NCI-H2029 (cell line): ENCODE measurements at places on chromosomes 13 and 19.
A peak's percentile ranks its signal among the peaks of the same experiment; 100 is the strongest.

DNA sequence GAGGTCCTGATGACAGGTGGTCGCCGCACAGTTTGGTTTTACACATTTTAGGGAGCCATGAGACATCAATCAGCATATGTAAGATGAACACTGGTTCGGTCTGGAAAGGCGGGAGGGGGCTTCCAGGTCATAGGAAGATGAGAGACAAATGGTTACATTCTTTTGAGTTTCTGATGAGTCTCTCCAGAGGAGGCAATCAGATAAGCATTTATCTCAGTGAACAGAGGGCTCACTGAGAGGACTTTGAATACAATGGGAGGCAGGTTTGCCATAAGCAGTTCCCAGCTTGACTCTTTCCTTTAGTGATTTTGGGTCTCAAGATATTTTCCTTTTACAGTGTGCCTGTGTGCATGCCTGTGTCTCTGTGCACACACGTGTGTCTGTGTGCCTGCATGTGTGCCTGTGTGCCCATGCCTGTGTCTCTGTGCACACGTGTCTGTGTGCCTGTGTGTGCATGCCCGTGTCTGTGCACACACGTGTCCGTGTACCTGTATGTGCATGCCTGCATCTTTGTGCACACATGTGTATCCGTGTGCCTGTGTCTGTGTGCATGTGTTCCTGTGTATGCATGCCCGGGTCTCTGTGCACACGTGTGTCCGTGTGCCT is 35.5 kb upstream of the TMEM255B start:
- no peak for DNase-seq

GRCh38 chr13:113052971-113053370 is 52.6 kb upstream of the F7 start:
- DNase-seq, result no peak

DNA sequence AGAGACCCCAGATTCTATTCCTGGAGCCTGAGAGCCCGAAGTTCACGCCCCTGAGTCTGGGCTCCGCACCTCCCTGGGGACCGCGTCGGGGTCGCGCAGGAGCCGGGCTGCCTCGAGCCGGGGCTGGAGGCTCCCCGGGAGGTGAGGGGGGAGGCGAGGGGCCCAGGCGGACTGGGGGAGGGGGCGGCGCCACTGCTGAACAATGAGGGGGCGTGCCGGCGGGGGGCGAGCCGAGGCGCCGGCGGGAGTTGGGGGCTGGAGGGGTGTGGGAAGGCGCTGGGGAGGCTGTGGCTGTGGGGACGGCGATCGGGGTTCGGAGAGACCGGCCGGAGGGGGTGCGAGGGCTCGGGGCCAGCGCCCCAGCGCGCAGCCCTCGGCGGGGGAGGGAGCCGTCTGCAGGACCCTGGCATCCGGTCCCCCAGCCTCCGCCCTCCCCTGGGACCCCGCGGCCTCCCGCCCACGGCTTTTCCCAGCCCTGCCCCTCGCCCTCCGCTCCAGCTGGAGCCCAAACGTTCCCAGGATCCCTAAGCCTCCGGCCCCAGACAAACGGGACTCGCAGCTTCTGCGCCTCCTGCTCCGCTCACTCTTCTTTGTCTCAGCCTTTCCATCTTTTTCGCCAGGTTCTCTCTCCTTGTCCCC is 922 bp downstream of the PLEKHG2 start:
- DNase-seq, result no peak

GRCh38 chr13:34808649-34809048 is 133.4 kb upstream of the NBEA start:
- no peak for DNase-seq

GRCh38 chr13:20001366-20002190 is 43.1 kb downstream of the ZMYM2 start:
- no peak for DNase-seq

- no peak for DNase-seq
Measured at GRCh38 chr13:99062593-99062992, 84.7 kb upstream of the DOCK9 start.

GRCh38 chr13:28499609-28500008 is 4.7 kb upstream of the FLT1 start:
- no peak for DNase-seq

DNA sequence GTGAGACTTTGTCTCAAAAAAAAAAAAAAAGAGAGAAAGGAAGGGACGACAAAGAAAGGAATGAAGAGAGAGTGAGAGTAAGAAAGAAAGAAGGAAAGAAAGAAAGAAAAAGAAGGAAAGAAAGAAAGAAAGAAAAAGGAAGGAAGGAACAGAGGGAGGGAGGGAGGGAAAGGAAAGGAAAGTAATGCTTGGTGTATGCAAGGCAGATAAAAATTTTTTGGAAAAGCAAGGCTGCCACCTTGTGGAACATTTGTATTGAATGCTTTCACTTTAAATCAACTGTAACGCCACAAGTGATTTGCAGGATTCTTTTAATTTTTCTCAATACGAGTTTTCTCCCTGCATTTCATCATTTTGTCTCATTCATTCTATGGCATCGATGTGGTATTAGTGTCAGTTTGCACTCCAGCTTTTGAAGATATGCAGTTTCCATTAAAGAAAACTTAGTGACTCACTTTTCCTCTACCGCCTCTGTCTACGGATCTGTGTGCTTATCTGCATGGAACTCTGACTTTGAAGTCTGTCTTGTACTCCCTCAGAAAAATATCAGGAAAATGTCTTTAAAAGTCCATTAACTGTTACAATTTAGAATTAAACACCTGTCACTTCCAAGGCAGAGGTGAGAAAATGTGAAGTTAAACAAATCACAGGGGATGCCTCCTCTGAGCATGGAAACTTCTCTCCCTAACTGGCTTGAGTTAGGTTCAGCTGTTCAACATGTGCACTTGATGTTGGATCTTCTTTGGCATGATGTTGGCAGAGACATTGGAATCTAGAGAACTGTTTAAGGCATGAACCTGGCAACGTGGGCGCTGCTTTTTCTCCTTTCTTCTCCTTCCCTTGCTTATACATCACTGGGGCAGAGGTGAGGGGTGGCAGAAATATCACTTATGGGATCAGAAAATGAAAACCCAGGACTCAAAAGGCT is 20.0 kb upstream of the ZDHHC20 start:
- peak; percentile 49 for DNase-seq

DNA sequence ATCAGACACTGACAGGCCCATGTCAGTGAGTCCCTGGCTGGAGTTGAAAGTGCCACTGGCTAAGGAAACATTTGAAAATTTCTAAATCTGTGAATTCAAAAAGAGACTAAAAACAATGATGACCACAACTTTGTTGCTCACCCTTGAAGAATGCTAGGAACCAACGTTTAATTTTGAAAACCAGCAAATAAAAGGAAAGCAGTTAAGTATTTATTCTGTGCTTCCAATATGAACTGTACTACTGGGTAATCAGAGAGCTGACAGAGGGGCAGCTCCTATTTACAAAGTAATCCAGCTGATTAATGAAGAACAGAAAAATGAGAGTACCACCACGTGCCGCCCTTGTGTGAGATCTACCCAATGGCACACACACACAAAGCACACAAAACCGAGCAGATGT is 44.7 kb upstream of the LATS2 start:
- DNase-seq, result no peak

DNA sequence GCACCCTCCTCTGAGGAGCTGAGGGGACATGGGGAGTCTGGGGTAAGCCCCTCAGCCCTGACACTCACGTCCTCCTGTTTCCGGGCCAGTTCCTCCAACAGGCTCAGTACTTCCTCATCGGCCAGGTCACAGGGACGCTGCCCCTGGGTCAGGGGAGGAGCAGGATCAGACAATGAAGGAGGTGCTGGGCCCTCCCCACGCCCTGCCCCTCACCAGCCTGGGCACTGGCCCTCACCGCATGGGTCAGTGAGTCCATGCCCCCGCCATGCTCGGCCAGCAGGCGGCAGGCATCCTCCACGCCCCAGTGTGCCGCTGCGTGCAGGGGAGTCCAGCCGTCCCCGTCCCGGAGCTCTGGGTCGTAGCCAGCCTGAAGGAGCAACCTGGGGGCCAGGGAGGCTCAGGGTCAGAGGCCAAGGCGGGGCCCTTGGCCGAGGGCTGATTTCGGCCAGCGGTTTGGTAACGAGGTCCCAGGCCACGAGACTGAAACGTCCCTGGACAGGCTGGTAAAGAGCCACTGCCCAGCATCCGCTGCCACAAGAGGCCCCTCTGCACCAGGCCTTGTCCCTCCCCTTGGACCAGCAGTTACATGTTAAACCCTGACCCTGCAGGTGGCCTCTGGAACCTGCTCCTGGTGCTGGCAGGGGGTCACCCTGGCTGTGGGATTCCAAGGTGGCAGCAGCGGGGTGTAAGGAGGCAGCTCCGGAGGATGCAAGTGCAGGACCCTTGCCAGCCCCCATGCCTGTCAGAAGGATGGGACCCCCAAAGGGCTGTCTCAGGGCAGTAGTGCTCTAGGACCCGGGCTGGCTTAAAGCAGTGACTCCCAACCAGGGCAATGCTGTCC is 18.5 kb downstream of the PPP1R12C start:
- DNase-seq, result no peak

GRCh38 chr13:50700664-50701305 is 142.7 kb downstream of the DLEU7 start:
- DNase-seq, result no peak

GRCh38 chr19:19758164-19758563 is 25.3 kb upstream of the ZNF14 start:
- DNase-seq, result no peak

DNA sequence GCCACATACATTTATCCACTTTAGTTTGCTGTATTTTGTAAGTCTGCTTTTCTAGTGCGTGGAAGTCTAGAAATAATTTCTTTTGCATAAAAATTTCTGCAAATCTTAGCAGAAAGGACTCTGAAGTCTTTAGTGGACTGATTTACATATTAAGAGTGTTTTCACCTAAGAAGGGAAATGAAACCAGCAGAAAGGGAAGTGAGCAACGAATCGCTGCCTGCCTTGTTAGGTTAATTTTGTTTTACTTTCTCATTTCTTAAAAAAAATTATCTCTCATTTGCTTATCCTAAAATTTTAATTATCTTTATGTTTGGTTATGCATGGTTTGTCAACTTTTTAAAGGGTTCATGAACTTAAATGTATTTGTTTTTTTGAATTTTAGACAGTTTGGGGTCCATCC is 767 bp upstream of the GPR18 start:
- no peak for DNase-seq

- no peak for DNase-seq
Measured at GRCh38 chr19:2724148-2724557, 3.0 kb upstream of the DIRAS1 start.

- no peak for DNase-seq
Measured at GRCh38 chr19:17564781-17565180, 9.3 kb downstream of the COLGALT1 start.

DNA sequence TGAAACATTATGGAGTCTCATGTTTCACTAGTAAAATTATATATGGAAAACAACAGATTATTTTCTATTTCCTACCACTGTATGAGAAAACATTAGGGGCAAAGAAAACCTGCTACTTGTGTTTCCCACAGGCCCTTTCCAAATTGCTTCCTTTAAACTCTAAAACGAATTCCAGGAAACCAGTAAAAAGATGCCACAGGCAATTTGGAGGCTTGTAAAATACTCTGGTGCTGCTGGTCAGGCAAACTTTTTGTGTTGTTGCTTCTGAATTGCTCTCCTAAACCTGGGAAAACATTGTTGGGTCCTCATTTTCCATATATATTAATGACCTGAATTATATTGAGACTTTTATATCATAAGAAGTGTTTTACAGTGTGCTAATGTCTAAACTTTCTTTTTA is 141.5 kb downstream of the TDRD3 start:
- no peak for DNase-seq

- no peak for DNase-seq
Measured at GRCh38 chr13:21060338-21061028, 903 bp downstream of the LATS2 start.

GRCh38 chr19:54137699-54138488 is at the start of gene CNOT3:
Gene CNOT3, plus strand, starts transcription at chr19:54137762. Its CDS starts 5,217 bp downstream, at chr19:54142979.
- no peak for DNase-seq

DNA sequence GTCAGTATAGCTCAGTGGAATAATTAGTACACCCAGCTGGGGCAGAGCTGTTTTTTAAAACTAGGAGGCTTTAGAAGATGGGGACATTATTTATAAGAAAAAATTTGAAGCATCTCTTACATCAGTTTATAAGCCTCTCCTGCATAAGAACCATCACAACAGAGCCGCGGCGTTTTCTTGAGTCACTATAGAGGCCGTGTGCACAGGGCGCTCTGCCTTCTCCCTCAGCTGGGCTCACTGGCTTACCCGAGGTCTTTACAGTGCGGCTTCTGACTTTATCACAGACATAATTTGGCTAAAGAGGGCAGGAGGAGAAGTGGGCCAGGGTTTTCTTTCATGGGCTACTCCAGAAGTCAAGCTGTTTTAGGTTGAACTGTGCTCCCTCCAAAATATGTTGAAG is 135.5 kb upstream of the RNF113B start:
- DNase-seq, result no peak

- DNase-seq, result no peak
Measured at GRCh38 chr13:79772811-79773210, 291.9 kb downstream of the NDFIP2 start.

DNA sequence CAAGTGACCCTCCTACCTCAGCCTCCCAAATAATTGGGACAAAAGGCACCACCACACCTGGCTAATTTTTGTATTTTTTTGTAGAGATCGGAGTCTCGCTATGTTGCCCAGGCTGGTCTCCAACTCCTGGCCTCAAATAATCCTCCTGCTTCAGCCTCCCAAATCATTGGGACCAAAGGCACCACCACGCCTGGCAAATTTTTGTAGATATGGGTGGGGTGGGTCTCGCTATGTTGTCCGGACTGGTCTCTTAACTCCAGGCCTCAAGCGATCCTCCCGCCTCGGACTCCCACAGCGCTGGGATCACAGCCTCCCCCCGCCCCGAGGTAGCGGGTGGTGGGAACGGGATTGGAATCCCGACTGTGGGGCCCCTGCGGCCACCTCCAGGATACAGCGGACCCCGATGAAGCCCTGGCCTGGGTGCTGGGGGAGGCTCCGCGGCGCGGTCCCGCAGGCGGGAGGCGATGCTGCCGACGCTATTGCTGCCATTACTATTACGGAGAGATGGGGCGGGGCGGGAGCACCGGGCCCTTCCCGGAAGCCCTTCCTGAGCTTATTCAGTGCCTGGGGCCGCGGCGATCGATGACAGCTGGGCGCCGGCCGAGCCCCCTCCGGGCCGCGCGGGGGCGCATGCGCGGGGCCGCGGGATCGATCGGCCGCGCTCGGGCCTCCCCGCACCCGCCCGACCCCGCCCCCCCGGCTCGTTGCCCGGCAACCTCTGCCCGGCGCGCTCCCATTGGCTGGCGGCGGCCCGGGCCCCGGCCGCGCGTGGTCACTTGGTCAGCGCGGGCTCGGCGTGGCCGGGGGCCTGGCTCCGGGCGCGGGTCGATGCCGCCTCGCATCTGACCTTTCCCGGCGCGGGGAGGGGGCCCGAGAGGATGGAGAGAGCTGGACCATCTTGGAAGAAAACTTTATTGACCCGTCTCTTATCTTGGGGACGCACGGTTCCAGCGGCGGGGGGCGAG is 27.9 kb upstream of the ONECUT3 start:
- DNase-seq, result peak; percentile 22

GRCh38 chr13:53121919-53122318 is 93.3 kb downstream of the OLFM4 start:
- DNase-seq, result no peak

- no peak for DNase-seq
Measured at GRCh38 chr19:16384688-16385087, 60.1 kb downstream of the KLF2 start.

DNA sequence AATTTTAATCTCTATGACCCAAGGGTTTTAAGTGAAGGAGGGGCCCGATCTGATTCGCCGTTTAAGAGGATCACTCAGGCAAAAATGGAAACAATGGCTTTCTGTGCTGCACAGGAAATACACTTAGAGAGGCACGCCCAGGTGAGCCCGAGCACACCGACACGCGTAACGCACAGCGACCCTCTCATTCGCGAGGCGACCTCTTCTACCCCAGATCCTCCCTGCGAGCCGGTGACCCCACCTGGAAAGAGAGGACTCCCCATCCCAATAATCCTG is 216 bp downstream of the SH2D3A start:
- DNase-seq, result peak; percentile 45
